ENCODE measurements at places on chromosomes 13 and 19.

DNA sequence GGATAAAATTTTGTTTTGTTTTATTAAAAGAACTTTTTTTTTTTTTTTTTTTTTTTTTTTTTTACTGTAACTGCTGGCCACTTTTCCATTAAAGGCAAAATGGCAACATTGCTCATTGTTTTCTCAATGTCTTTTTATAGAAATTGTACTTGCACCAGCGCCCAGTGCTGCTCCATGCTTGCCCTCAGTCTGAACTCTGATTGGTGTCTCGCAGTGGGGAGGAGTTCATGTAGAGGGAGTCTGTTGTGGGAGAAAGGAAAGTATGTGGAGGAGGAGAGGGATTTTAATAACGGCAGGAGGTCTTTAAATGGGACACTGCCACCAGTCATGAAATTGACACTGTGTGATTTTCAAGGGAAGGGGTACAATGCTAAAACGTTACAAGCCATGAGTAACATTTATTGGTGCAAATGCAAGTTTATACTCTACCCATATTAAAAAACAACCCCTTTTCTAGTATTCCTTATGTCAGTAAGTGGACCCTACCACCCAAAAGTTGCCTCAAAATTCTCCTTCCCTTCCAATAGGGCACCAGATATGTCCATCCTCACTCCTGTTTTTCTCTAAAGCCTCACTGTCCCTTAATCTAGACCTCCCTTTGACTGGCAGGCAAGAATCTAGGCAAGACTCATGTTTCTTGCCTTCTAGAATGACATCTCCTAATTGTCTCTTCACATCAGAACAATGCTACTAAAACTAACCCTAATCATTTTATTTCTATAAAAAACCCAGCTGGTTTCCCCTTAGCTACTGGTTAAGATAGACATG is 3.2 kb downstream of the RASL11A start:
- DNase-seq: no peak

DNA sequence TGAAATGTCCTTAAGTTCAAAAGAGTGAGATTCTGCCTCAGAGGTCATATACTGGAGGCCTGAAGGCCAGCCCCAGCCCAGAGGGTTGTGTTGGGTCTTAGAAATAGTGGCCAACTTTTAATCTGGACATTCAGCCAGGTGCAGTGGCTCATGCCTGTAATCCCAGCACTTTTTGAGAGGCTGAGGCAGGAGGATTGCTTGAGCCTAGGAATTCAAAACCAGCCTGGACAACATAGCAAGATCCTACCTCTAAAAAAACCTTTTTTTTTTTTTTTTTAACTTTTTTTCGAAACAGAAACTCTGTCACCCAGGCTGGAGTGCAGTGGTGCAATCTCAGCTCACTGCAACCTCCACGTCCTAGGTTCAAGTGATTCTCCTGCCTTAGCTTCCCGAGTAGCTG is 15.5 kb downstream of the DPF1 start:
- no peak for DNase-seq

DNA sequence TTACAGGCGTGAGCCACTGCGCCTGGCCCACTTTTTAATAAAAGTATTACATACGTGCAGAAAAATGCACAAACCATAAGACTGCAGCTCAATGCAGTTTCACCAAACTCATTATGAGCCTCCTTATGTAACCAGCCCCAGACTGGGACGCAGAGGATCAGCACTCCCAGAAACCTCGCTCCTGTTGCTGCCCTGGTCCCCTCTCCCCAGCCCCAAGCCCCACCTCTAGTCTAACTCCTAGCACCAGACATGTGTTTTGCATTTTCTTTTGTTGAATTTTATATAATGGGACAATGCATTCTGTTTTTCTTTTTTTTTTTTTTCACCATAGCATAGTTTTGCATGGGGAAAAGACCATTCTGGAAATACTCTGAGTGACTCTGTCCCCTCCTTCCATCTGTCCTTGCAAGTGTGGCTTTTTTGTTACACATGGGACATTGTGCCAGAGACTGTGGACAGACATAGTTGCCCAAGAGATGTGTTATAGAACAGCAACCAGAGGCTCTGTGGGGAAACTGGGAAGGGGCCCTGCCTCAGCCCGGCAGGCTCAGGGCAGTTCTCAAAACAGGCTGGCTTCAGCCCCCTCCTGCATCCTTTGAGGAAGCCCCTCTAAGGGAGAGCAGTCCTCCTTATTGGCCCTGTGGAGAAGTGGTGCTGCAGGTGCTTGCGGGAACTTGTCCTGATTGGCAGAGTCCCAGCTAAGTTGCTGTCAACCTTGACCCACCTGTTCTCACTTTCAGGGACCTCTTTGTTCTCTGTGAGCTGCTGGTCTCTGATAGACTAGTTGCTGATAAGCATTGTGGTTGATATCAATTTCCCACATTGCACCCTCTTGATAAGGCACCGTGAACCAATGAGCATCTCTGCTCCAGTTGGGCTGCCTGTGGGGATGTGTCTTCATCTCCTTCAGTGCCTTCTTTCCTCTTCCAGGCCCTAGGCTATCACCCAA is 13.8 kb upstream of the OLFM4 start:
- no peak for DNase-seq

GRCh38 chr13:46211483-46212351 is at the start of gene LRRC63:
Gene LRRC63, plus strand, starts transcription at chr13:46211928. Its CDS starts 1,107 bp downstream, at chr13:46213035.
- peak; percentile 44 for DNase-seq

- no peak for DNase-seq
Measured at GRCh38 chr19:44664976-44665375, 6.3 kb upstream of the CEACAM19 start.

DNA sequence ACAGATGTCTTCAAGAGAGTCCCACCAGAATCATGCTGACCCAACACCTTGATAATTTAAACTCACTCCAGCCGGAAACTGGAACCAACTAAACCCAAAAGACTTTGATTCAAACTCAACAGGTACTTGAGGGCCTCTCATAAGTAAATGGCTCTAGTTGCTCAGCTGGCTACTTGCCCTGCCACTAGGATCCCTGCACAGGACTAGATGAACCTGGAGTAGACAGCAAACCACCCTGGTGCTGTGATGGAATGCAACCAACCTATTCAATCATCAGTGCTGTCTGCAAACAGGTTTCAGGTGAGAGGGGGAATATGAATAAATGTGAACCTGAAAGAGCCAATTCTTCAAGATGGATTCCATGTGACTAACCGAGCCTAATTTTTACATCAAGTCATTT is 216.3 kb downstream of the KATNAL1 start:
- no peak for DNase-seq

Measured in AG10803 (cell line).